ENCODE measurements at places on chromosomes 12 and 14.

DNA sequence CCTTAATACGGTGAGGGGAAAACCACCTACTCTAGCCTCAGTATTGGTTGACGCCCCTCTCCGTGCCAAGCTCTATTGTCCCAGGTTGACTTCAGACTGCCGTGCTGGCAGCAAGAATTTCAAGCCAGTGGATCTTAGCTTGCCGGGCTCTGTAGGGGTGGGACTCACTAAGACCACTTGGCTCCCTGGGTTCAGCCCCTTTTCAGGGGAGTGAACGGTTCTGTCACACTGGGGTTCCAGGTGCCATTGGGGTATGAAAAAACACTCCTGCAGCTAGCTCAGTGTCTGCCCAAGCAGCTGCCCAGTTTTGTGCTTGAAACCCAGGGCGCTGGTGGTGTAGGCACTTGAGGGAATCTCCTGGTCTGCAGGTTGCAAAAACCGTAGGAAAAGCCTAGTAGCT, 107.1 kb downstream of the NUBPL start:
- no peak for DNase-seq

DNA sequence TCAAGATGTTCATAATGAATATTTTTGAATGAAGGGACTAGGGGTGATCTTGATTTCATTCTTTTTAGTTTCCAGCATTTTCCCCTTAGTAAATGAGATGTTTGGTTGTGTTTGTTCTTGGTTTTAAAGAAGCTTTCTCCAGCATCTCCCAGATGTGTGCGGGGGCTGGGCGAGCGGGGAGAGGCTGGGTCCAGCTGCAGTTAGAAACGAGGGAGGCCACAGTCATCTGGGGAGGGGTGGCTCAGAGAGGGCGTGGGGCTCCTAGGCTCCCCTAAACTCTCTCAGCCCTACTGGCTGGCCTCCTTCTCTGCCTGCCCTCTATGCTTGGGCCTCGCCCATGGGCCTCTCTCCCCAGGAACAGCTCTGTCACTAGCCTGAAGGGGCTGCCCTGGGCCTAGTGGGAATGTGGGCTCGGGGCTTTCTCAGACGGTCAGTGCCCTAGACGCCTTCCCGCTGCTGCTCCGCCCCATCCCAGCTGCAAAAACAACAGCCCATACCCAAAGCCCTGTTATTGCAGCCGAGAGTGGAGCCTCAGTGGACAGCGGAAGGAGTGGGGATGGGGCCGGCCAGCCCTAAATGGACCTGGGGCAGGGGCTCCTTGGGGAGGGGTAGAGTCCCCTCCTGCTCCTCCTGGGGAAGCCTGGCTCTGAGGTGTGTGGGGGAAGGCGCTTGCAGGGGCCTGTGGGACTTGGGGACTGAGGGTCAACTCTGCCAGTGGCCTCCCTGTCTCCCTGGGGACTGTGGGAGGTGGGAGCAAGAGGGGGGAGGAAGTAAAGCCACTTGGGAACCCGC, 18.3 kb upstream of the EIF2B2 start:
- no peak for DNase-seq

DNA sequence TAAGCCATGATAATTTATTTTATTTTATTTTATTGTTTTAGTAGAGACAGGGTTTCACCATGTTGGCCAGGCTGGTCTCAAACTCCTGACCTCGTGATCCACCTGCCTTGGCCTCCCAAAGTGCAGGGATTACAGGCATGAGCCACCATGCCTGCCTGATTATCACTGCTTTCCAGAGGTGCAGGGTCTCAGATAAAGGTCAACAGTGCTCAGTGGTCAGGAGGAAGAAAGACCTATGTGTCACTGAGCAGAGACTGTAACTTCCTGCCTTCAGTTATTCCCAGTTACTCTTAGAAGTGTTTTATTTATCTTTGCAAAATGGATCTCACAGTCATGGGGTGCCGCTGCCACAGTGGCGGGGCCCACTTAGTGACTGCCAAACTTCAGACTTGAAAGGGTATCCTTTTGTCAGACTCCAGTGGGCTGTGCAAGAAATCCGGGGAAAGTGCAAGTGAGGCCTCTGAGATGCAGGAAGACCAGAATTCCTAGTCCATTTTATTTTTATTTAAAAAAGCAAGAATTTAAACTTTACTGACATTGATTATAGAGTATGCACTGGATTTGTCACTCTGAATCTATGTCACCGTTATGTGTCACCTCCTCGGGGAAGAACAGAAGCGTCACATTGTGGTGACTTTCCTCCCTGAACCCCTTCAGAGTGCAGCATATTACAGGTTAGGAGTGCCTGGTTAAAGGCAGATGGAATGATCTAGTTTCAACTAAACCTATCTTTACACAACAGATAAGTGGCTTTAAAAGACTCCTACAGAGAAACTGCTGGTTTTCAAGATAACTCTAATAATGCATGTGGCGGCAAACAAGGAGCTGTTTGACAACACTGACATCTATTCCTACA, 59.1 kb upstream of the BICD1 start:
- DNase-seq = no peak

GRCh38 chr14:37318938-37319337, 121.2 kb downstream of the MIPOL1 start:
- no peak for DNase-seq

DNA sequence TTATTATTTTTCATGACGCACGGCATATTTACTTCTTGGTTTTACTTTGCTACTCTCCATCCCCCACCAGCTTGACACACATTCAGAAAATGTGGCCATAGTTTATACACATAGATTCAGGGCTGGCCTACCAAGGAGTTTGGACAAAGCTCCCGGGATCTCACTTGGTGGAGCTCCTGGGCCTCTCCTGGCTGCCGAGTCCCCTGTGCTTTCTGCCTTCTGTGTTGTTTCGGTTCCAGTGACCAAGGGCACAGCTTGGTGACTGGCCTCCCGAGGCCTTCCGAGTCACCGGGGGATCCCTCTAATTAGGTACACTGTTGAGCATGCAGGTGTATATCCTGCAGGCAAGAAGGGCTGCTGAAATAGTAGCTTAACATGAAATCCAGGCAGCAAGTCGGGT, 63.5 kb downstream of the RGS6 start:
- no peak for DNase-seq

DNA sequence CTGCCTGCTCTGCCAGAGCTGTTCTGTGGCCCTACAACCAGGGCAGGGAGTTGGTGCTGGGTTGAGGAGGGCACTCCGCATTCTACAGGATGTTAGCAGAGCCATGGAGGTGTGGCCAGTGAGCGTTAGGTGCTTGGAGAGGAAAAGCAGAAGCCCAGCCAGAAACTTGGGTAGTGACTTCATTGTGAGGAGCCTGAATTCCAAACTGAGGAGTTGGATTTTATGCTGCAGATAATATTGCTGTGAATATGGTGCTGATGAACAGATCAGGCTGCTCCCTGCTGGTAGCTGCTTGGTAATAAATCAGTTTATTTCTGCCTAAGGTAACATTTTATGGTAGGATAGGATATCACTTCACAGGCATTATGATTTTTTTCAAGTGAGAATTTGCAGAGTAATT, 7.1 kb upstream of the CCDC175 start:
- DNase-seq = no peak

DNA sequence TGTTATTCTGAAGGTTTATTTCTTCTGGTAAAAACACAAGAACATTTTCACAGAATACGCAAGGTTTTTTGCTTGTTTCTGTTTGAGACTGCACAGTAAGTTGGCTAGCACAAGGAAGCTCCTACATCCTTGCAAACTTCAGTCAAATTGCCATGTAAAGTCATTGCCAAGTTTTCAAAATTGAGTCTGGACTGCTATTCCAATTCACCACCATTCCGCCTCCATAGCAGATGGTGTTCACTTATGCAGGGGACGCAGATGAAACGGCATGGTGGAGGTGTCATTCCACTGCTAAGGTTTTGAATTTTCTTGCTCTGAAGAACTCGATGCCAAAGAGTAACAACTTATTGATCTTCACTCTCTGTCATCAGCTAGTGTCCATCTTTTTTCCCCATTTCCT, 303.9 kb upstream of the SYT1 start:
- DNase-seq = no peak

DNA sequence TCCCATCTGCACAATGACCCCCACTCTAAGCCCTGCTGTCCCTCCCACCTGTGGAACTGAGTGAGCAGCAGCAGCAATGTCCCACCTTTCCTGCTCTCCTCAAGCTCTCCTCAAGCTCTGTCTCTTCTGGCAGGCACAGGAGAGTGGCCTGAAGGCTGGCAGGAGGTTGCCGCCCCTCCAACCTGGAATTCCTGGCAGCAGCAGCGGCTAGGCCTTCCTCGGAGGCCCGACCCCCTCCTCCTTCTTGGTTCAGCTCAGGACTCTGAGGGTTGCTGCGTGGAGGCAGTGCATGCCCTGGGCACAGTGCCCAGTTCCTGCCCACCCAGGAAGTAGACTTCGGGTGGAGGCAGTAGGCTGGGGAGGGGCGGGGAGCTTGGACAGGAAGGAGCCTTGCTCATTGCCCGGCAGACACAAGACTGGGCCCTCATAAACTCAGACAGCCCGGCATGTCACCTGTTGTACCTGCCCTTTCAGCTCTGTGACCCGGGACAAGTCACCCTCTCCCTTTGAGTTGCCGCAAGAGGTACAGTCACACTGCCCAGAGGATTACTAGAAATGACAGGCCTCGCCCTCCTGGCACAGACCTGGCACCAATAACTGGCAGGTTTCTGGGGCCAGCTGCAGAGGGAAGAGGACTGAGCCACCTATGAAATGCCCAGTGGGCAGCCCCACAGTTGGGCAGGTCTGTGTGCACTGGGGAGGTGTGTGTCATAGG, 2.1 kb upstream of the SERPINA1 start:
- DNase-seq = no peak

DNA sequence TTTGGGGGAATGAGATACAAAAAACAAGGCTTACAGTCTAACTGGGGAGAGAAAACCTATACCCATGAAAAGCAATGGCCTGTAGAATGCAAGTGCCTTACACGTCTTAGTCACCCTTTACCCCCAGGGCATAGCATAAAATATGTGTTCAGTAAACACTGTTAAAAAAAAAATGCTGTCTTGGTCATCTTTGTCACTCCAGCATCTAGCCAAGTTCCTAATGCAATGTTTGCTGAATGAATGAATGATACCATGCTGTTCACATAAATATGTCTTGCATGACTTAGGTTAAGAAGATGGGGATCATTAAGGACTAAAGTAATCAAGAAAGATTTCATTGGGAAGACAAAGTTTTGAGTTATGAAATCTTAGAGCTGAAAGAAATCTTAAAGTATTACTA, 38.5 kb downstream of the PPP2R5E start:
- no peak for DNase-seq

- no peak for DNase-seq
Observed at GRCh38 chr14:23186913-23187654, 3.6 kb upstream of the SLC7A8 start.

- no peak for DNase-seq
Observed at GRCh38 chr14:33657476-33657875, 293.4 kb downstream of the EGLN3 start.

DNA sequence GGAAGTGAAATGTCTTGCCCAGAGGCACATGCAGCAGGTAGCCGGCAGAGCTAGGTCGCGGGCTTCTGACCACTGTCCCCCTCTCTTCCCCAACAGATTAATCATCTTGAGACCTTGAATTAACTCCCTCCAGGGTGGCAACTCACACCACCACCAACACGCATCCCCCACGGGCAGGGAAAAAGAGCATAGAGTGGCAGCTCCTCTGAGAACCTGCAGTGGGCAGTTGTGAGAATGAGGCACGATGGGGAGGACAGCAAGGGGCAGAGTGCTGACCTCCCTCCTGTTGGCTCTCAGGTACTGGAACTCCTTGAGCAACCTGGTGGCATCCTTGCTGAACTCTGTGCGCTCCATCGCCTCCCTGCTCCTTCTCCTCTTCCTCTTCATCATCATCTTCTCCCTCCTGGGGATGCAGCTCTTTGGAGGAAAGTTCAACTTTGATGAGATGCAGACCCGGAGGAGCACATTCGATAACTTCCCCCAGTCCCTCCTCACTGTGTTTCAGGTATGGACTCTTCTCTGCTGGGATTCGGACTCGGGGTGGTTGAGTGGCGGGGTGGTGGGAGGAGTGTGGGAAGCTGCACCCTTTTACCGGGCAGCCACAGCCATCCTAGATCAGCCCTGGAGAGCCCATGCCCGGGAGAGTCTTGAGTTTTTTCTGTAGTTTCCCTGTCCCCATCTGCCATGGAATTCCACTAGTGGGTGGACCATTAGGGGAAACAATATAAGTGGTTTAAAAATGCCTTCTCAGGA, 213.3 kb upstream of the FKBP4 start:
- DNase-seq = no peak

- no peak for DNase-seq
Observed at GRCh38 chr14:102917469-102918211, 4.8 kb upstream of the AMN start.

GRCh38 chr12:9880532-9881078, 684 bp upstream of the KLRF2 start:
- no peak for DNase-seq

DNA sequence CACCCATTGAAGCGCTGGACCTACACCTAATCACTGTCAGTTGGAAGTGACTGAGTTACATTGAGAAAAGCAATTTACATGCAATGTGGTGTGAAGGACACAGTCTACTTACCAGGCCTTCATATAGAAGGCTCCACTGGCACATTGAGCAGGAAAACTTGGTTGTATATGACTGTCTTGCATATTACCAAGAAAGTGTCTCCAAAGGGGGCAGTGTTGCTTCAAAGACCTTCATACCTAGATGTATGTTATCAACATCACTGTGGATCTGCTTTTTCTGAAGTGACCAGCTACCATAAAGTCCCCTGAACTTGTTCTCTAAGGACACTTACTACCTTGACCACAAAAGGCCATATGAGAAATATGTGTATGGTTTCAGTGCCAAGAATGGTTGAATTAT, 64.1 kb downstream of the NELL2 start:
- no peak for DNase-seq

DNA sequence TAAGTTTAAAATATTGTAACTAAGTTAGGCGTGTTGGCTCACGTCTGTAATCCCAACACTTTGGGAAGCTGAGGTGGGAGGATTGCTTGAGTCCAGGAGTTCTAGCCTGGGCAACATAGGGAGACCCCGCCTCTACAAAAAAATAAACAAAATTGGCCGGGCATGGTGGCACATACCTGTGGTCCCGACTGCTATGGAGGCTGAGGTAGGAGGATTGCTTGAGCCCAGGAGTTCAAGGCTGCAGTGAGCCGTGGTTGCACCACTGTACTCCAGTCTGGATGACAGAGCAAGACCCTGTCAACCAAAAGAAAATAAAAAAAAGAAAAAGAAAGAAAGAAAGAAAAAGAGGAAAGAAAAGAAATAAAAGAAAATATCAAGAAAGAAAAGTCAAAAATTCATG, 72.5 kb downstream of the TSPAN11 start:
- DNase-seq = no peak

DNA sequence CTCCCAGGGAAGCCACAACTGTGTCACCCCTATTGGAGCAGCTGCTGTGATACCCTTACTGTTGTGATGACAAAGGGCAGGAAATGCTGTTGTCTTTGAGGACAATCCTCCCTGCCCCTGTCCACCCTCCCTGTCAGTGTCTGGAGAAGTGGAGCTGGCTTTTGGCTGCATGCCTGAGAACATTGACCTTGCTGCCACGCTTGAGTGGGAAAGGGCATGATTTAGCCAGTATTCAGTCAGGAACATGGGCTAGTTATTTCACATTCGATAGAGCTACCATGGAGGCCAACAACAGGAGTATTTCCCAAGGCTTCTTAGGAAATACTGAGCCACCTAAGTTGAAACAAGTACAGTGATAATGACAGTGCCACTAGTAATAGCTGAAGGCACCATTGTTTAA, 59.4 kb downstream of the MYRFL start:
- DNase-seq = no peak

- DNase-seq = no peak
Observed at GRCh38 chr14:20583142-20583541, 4.7 kb downstream of the RNASE11 start.

GRCh38 chr14:32933629-32934072, 5.0 kb upstream of the NPAS3 start:
- no peak for DNase-seq
